ENCODE measurements at places on chromosomes 2 and 18.

DNA sequence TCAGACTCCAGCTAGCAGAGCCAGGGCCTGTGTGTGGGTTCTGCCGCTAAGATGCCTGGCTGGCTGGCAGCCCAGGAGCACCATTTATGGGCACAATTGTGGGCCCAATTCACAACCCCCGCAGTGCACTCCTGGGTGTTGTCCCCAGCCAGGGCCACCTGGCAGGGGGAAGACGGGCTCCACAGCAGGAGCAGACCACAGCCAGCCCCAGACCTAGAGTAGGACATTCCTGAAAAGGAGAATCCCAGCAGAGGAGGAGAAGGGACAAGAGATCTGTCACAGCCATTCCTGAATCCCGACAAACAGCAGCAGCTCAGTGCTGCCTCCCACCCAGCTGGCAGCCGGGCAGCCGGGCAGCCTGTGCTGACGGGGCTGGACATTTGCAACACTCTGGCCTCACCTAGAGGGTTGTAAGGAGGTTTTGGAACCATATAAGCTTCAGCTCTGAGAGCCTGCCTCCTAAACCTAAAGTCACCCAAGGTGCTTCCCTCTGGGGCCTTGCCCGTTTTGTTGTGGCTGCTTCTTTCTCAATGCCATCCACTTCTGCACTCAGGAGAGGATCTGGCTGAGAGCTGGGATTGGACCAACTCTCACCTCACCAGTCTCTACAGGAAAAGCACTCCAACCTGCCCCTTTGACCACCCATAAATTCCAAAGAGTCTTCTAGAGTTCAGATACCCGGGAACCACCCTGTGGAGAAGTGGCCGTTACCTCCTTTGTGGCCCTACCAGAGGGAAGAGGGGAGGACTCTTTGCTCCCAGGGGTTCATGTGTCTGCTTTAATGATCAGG, 4.1 kb upstream of the TMEM177 start:
- DNase-seq, result no peak

DNA sequence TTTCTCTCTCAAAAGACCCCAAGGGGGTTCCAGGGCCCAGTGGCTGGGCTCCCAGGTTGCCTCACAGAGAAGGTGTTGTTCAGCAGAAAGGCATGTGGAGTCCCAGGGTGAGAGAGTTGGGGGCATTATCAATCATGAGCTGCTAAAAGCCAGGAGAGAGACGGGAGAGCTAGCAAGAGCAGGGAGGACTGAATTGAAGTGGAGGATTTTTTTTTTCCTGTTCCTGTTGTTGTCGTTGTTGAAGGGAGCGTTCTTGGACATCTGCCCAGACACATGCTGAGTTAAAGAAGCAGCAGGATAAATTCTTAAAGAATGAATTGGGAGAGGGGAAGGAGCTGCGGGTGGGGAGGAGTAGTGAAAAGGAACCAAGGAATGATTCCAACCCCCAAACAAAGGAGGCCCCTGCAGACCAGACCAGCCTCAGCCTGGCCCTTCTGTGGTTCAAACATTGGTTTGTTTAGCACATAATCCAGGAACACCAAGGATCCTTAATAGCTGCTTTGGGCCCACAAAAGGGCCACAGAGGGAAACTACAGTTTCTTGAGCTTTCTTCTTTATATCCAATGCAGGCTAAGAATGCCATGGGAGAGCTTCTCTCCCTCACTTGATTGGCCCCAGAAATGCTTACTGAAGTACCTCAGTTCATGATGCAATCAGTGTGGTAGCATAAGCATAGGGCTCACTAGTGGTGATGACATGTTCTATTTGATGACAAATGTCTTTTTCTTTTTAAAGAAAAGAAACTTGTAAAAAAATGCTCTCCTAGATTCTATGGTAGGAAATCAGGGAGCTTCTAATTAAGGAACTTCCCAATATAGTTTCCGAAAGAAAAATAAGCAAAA, 146.0 kb downstream of the SETBP1 start:
- peak; percentile 86 for DNase-seq

GRCh38 chr2:23385748-23386338, 864 bp downstream of the KLHL29 start:
- DNase-seq, result peak; percentile 19

GRCh38 chr2:41736105-41736567, 311.7 kb upstream of the PKDCC start:
- no peak for DNase-seq

DNA sequence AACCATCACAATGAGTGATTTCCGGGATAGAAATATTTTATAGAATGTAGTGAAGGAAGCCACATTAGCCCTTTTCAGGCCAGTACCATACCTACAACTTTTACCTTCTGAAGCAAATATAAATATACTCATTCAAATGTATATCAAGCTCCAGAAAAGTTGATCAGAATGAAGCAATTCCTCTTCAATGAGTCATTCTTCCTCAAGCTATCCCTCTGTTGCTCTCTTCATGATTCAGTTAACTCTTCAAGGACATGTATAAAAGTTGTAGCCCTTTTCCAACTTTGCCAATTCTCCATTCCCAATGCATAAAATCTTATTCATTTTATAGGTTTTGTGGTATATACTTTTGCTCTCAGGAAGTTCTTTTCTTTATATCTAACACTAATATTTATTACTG, 242.1 kb upstream of the RGPD4 start:
- DNase-seq, result no peak

DNA sequence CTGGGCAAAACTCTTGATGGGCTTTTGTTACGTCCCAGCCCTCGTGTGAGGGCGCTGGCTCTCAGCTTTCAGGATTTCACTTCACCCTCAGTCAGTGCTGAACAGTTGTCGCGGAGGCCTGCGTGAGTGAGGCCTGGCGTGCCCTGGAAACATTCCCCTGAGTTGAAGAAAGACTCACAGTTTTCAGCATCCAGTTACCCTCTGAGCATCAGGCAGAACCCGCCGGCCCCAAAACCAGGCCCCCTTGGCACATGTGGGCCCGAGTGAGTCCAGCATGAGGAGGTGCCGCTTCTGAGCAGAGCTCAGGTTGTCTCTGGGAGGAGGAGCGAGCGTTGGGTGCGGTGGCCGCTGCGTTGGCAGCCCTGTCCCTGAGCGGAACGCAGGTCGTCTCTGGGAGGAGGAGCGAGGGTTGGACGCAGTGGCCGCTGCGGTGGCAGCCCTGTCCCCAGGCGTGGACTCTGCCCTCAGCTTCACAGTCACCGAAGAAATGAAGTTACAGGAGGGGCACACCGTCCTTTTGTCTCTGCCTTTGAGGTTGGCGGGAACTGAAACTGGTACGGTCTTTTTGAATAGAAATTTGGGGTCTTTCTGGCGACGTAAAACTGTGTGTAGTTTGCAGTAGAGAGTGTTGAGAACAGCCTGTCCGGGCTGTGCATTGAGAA, at the start of gene NEU4:
Gene NEU4, plus strand, starts transcription at position 473 of the 662 bp plus-strand sequence. CDS start 5,292 bp downstream, outside the sequence.
- DNase-seq, result no peak

- no peak for DNase-seq
These were observed 145.5 kb downstream of the ZNF236 start for GRCh38 chr18:76967721-76968472.

DNA sequence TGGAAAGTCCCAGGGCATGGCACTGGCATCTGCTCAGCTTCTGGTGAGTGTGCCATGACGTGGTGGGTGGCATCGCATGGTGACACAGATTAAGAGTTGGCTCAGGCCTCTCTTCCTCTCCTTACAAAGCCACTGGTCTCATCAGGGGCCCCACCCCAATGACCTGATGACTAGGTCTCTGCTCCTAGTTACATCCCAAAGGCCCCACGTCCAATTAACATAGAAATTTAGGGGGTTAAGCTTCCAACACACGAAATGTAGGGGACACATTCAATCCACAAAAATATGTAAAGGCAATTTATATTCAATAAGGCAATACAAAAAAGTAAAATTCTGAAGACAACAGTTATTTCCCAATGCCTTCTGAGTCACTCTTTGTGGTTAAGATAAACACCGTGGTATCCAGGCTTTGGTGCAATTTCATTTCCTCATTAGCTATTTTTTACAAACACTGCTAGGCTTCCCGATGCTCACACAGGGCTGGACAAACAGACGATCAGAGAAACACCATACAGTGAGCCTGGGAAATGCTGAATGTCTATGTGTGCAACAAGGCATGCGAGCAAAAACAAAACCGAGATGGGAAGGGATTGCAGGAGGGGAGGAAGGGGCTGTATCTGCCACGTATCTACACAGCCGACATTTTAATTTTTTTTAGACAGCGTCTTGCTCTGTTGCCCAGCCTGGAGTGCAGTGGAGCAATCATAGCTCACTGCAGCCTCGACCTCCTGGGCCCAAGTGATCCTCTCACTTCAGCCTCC, 67.2 kb downstream of the MBP start:
- no peak for DNase-seq

GRCh38 chr18:31877900-31878299, 65.0 kb downstream of the TRAPPC8 start:
- no peak for DNase-seq

- no peak for DNase-seq
These were observed 98.9 kb downstream of the EIPR1 start for GRCh38 chr2:3278521-3279218.

DNA sequence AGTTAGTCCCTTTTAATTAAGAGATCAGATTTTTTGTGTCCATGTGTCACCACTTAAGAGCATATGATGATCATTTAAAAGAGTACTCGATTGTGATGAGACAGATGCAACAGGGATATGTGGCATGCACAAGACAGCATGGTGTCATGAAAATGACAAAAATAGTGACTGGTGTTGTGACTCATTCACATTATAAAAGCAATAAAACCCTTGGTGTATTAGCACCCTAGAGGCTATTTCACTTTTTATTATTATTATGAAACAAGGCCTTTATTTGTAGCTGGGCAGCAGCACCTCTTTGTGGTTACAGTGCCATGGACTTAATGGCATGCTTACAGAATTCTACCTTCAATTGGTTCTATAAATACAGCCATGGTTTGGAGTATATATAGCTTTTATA, 1296.0 kb upstream of the ZEB2 start:
- no peak for DNase-seq

DNA sequence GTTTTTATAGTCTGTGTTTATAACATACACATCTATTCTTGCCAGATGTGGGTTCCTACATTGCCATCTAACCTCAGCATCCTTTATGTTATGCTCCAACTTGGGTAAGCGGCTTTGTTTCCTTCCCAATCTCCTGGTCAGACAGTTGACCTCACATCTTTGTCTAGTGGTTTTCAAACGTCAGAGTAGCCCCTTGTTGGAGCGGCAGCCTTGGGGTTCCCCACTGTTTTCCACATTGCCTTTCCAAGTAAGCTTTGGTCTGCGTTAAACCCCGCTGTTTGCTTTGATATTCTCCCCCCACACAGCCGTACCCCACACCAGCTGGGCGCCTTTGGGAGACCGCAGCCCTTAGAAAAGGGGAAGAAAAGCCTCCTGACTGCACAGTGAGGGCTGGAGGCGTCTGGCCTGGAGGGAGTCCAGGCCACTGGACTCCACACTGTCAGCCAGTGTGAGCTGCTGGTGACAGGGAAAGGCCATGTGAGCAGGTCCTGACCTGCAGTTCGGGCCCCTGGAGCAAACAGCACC, 83.3 kb downstream of the MALT1 start:
- no peak for DNase-seq

- DNase-seq, result no peak
These were observed 194.8 kb downstream of the ZEB2 start for GRCh38 chr2:144325086-144325485.

DNA sequence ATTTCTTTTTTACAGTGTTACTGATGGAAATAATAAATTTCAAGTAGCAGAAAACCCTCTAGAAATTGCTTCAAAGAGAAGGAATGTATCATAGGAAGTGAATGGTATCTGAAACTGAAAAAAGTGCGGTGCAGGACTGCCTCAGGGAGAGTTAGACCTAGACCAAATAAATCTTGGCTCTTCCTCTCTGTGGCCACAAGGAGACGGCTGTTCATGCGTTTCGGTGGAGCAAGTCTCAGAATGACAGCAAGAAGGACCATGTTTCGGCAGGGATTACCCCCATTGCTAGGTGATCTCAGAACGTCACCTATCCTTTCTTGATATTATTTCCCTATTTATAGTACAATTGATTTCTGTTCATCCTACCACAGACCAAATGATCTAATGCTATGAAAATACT, 522.3 kb downstream of the SOX11 start:
- DNase-seq, result no peak

DNA sequence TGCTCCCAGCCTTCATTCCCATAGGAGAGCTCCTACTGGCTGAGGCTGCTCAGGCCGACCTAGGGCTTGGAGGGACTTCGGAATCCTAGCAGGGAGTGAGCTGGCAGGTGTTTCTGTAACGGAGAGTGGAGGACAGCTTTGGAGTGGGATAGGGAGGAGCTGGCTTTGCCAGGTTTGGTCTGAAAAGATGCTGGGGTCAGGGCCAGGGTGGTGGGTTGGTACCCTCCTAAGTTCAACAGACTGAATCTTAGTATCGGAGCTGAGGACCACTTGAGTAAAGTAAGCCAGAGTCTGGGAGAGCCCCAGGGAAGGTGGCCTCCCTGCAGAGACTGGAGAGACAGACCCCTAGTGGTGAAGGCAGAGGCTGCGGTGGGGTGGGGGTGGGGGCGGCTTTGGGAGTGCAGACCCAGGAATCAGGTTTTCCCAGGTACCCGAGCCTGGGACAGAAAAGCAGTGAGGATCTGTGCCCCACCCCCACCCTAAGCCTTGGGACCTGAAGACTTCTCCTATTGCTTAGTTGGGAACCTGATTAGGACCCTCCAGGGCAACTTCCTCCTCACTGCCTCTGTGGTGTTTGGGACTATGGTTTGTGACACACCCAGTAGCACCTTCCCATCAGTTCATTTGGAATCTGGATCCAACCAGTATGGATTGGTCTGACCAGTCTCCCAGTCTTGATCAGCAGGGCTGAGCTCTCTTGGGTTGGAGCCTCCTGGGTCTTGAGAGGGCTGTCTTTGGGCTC, 3.0 kb downstream of the CNNM4 start:
- no peak for DNase-seq

DNA sequence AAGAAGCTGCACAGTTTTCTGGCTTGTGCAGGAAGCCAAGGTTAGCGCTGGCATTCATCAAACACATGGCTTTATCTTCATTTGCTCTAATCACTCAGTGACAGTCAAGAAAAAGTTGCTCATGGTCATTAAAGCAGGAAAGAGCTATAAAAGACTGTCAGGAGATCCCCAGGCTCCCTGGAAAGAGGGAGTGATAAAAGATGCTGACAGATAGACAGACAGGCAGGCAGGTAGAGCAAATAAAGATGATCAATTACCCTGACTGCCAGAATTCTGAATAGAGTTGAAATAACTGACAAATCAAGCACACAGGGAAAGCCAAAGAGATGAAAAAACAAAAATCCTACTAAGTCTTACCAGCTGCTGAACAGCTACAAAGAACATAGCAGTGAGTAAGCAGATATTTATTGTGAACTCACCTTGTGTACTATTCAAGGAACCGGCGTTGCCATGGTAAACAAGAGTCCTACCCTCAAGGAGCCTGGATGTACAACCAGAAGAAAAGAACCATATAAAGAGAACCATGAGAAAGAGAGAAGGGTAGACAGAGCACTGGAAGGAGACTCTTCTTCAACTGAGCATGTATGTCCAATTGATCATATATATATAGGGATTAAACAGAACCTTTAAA, 68.0 kb downstream of the RNF152 start:
- DNase-seq, result no peak

DNA sequence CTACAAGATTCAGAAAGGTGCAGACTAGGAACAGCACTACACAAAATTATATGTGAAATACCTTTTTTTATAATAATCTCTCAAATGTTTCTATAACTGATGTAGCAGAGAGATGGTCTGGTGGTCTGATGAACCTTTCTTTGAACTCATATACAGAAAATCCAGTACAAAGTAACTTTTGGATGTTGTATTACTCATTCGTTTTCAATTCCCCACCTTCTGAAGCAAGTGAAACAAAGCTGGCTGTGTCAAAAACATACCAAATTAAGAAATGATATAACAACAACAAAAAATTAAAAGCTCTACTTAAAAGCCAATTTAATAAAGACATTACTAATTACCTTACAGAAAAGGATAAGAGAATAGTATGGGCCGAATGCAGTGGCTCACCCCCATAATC, 38.7 kb downstream of the MEMO1 start:
- no peak for DNase-seq

GRCh38 chr2:177038787-177039484, 173.7 kb upstream of the HNRNPA3 start:
- no peak for DNase-seq
